Hematopoietic multipotent progenitor cell treated with erythropoietin and hydrocortisone succinate and interleukin-3 and kit ligand, for 4 days (in vitro differentiated cells): ENCODE measurements at places on chromosomes 11 and 22.

DNA sequence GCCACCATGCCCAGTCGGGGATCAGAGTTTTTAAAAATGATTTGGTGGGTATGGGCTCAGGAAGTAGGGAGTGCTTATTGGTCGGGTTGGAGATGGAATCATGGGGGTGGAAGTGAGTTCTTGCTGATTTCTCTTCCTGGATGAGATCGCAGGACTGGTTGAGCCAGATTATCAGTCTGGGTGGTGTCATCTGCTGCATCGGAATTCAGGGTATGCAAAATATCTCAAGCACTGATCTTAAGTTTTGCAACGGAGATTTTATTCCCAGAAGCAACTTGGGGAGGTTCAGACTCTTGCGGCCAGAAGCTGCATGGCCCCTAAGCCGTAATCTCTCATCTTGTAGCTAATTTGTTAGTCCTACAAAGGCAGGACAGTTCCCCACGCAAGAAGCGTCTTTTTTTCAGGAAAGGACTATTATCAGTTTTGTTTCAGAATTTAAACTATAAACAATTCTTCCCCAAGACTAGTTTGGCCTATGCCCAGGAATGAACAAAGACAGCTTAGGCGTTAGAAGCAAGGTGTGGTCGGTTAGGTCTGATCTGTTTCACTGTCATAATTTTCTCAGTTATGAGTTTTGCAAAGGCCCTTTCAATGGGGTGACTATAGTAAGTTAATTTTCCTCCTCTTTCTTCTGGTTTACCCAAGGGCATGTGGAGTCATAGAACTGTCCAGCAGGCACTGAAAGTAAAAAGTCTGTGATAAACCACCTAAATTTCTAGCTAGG is 1.4 kb upstream of the PIWIL3 start:
- DNase-seq: no peak

- peak; percentile 73 for DNase-seq
Observed at GRCh38 chr11:26297189-26297975, 34.5 kb upstream of the ANO3 start.

GRCh38 chr11:98568013-98568412 is 452.7 kb upstream of the CNTN5 start:
- no peak for DNase-seq

- DNase-seq: peak; percentile 68
Observed at GRCh38 chr11:131584785-131585592, 214.6 kb downstream of the NTM start.

DNA sequence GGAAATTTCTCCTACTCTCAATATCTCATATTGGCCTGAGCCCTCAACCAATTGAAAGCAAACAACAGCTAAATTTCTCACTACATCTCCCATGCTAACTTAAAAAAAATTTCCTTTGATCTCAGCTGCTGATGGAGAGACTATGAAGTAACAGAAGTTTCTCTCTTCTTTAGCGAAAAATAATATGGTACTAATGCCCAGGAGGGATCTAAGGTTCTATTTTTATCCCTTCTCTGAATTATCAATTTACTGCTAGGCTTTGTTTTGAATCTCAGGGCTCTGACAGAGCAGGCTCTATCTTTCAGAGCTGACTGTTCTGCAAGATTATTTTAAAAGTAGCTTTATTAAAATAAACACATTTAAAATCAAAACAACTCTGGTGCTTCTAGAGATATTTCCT is 558.6 kb downstream of the KCNA4 start:
- DNase-seq: no peak
